ENCODE measurements at places on chromosomes 7 and 10.

DNA sequence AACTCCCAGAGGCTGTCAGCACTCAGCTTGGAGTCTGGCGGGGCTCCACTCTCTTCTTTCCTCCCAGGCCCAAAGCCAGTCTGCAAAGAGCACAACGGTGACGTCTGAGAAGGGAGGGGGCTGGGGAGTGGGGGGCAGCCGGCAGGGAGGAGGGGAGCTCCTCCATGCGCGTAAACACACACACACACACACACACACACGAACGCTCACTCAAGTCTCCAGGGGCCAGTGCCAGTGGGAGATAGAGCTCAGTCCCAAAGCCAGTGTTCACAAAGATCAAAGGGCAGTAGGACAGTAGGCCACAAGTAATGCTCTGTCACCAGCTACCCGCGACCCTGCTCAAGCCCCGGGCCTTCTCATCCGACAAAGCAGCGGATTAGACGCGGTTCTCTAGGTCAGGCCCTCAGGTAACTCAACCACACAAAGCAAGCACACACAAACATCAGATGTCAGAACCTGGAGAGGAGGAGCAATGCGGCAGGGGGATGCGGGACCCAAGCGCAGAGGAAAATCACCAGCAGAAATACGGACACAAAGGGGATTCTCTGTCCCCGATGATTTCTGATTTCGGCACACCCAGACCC, 19.9 kb downstream of the TCAF1 start:
- DNase-seq = no peak

GRCh38 chr10:73857446-73857845, 16.9 kb downstream of the CAMK2G start:
- DNase-seq = no peak

- no peak for DNase-seq
Measured at GRCh38 chr10:71698737-71699136, 20.8 kb downstream of the C10orf105 start.

DNA sequence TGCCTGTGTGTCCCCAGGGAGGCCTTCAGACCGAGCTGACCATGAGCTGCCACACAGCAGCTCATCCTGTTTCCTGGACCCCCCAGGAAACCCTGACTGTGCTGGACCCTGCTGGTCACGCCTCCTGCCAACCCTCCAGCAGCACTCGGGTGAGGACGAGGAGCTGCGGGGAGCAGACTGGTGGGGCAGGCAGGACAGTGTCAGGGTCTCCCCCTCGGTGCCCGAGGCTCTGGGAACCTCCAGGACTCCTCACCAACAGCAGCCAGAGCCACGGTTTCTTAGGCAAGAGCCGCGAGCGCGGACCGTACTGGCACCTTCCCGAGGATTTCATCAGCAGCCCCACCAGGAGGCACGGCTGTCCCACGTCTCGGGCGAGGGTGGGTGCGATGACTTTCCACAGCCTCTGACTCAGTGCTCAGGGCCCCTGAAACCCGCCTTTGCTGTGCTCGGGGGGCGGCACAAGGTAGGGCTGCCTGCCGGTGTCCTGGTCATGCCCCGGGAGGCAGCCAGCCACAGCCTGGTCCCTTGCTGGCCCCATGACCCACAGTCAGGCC, 186.9 kb downstream of the ELFN1 start:
- DNase-seq = no peak

GRCh38 chr7:105003275-105003674, 10.7 kb upstream of the KMT2E start:
- no peak for DNase-seq

- DNase-seq = no peak
Measured at GRCh38 chr10:107671960-107672359, 507.5 kb upstream of the SORCS1 start.

DNA sequence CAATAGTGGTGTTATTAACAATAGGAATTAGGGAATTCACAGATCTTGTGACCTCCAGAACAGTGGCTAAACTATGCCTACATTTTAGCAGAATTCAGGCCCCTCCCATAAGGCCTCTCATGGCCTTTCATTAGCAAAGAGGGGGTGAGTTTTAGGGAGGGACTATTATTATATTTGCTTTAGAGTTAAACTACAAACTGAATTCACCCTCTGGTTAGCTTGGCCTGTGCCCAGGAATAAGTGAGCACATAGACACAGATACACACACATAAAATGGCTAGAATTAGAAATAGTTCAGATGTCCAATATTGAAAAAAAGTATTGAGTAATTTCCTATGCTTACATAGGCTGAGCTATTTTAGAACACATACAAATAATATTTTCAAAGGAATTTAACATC, 818.8 kb upstream of the COBL start:
- DNase-seq = no peak
